Natural killer cell (primary cell): ENCODE measurements at places on chromosomes 3 and 15. TPM values are rescaled to one million over a fixed set of nuclear protein-coding genes. Genes with fewer than 3 reads are reported as not detected.

The DUOXA1 gene
- total RNA-seq, result 0.40 TPM

DNA sequence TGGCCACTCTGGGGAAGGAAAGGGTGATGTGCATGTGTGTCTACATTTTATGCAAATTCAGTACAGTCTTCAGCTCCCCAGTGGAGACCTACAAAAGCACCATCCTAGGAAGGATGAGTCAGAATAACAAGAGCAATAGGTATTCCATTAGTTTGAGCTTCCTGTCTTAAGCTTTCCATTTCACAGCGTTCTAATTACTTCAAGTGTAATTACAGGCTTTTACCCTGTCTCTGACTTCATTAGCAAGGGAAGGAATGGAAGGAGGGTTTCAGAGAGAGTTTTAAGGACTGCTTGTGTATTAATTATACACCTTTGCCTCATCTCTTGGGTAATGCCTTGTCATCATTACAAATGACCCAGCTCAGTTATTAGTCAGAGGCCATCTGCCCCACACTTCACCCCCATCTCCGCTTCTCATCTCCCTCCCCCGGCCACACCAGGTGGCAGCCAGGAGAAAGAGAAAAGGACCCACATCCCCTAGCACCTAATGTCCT lies 202.8 kb upstream of the MRPL3 start:
- DNase-seq, result no peak

GRCh38 chr3:182787302-182788036 lies 5.8 kb upstream of the ATP11B start:
- DNase-seq, result no peak

GRCh38 chr3:40901796-40902195 lies 297.5 kb upstream of the CTNNB1 start:
- DNase-seq, result no peak

DNA sequence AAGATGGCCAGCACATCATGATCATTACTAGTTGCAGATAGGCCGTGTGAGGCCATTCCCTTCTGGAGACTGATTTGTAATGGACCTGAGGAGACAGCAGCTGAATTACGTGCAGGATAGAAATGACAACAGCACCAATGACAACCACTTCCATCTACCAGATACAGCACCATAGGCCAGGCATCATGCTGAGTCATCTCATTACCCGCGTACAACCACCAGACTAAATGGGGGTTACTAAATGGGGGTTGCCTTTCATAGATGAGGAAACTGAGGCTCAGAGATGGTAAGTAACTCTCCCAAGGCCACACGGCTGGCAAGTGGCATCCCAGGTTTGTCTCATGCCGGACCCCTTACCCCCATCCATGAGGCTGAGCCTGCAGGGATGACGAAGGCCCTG lies 32.8 kb upstream of the FAM107A start:
- no peak for DNase-seq
